ENCODE measurements at places on chromosomes 1 and 21. TPM values are rescaled to one million over a fixed set of nuclear protein-coding genes. Genes with fewer than 3 reads are reported as not detected.

Gene PRKAA2
- not detected for total RNA-seq

Gene FAM163A
- total RNA-seq = not detected

Gene DYNLT4
- total RNA-seq = 0.32 TPM

Gene CD1B
- total RNA-seq = not detected

Gene LCE2C
- not detected for total RNA-seq

Gene TRMT1L
- 38.7 TPM for total RNA-seq

DNA sequence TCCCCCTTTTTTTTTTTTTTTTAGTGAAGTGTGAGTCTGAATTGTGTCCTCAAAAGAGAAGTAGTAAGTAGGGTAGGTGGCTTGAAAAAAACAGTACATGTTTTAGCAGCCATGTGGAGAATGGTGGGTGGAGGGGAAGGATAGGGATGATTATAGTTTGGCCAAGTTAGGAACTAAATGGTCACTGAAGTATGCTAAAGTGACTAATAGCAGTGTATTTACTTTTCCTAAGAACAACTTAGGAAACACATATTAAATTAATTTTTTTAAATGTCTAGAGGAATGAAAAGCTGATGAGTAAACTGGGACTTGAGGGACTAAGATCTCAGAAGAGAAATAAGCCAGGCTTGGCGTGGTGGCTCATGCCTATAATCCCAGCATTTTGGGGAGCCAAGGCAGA is 55.5 kb downstream of the PLA2G4A start:
- DNase-seq = no peak

- no peak for DNase-seq
These were observed 2.4 kb upstream of the THEM5 start for GRCh38 chr1:151855933-151856332.

DNA sequence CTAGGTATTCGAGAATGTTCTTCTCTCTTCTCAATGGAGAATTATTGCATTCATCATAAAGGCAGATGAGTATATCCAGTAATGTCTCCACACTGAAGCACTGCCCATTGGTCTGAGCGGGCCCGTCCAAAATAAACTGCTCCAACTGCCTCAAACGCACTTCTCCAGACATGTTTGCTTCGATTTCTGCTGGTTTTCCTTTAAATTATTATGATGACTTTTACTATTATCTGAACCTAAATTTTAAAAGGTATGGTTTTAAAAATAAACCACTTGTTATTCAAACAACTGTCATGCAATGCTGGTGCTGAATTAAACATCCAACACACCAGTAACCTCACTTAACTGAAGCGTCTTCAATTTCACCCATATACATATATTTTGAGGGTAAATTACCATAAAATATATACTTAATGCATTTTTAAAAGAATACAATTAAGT is 1.3 kb downstream of the CDC42BPA start:
- no peak for DNase-seq

DNA sequence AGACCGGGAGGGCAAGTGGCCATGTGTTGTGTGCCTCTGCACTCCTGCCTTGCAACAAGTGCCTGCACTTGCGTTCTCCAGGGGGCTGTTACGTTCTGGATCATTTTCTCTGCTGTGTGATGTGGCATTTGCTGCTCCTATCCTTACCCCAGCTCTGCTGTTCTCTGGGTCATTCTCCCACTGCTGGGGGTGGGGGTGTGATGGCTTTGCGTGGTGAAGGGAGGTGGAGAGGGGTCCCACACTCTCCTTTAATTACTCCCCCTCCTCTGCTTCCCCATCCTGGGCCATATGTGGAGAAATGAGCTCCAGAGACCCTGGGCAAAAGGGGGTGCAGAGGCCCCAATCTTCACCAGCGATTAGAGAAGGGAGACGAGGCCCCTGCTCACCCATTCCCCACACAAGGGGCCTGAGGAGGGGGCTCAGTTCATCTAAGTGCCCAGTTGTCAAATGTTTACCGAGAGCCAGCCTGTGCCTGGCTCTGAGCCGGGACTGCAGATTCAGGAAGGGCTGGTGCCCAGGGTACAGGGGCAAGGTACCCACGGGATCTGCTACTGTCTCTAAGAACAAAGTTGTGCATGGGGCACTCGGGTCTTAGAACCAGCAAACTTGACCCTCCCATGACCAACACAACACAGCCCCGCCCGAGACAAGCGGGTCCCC is 355.4 kb downstream of the PTPRU start:
- no peak for DNase-seq
